LNCaP clone FGC (cell line): ENCODE measurements at places on chromosomes 2 and 18.

DNA sequence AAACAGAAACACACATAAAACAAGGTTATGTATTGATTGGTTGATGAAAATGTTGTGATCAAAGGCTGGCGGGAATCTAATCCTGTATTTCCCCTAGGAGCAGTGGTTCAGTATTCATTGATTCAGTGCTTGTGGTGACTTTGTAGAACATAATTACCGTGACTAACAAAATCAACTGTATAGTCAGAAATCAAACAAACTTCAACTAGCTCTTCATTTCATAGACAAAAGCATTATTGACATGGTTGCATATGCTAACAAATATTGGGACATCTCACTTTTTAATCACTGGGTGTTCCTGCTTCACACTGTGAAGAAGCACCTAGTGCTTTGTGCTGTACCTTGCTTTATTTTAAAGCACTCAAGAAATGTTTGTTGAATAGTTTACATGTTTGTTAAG lies 41.4 kb downstream of the USP14 start:
- DNase-seq, result peak; percentile 58

DNA sequence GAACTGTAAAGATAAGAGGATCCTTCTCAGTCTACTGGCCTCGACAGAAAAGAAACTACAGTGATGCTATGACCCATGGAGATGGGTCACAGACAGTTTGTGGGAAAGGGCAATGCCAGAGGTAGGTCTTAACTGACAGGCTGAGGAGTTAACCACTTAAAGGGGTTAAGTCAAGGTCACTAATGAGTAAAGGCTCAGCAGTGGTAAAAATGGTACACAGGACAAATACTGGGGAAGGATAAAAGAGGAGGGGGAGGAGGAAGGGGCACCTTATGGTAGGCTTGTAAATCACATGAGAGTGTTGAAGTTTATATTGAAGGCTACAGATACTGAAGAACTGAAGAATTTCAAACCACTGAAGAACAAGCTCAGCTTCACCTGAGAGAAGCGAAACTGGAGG lies 9.9 kb downstream of the IER3IP1 start:
- no peak for DNase-seq

GRCh38 chr2:52144590-52144989 lies 1112.7 kb upstream of the NRXN1 start:
- no peak for DNase-seq

DNA sequence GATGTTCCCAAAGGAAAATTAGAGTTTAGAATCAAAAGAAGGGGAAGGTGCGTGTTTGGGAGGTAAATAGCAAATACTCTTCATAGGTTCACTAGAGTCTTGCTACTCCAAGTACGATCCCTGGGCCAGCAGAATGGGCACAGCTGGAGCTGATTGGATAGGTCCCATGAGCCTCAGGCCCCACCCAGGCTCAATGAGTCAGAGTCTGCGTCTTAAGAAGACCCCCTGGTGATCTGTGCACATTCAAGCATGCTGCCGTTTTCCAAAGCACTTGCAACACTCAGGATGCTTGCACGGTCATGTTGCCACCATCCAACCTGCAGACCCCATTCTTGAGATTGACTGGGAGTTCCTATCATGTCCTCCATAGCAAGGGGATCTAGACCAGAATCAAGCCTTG lies 40.5 kb downstream of the ABCG8 start:
- no peak for DNase-seq

DNA sequence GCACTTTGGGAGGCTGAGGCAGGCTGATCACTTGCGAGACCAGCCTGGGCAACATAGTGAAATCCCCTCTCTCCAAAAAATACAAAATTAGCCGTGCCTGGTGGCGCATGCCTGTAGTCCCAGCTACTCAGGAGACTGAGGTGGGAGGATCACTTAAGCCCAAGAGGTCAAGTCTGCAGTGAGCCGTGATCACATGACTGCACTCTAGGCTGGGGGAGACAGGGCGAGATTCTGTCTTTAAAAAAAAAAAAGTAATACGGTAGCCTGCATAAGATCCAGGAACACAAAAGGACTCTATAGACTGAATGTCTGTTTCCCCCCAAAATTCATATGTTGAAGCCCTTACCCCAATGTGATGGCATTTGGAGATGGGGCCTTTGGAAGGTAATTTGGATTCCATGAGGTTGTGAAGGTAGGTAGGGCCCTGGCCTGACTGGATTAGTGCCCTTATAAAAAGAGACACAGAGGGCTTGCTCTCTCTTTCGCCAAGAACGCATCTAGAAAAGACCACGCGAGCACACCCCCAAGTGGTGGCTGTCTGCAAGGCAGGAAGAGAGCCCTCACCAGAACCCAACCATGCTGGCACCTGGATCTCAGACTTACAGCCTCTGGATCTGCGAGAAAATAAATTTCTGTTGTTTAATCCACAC lies 17.0 kb downstream of the MBOAT2 start:
- no peak for DNase-seq
